ENCODE measurements at places on chromosomes 6 and 20. TPM values are rescaled to one million over a fixed set of nuclear protein-coding genes. Genes with fewer than 3 reads are reported as not detected.

CLPSL1 gene
- total RNA-seq: not detected

- DNase-seq: no peak
Measured at GRCh38 chr6:3650959-3651697, 100.4 kb downstream of the PXDC1 start.

- DNase-seq: no peak
Measured at GRCh38 chr6:82097676-82098075, 149.9 kb downstream of the IBTK start.

COL9A3 gene
- total RNA-seq: 0.98 TPM

- DNase-seq: peak; percentile 46
Measured at GRCh38 chr6:130968476-130968875, 94.6 kb downstream of the EPB41L2 start.

DNA sequence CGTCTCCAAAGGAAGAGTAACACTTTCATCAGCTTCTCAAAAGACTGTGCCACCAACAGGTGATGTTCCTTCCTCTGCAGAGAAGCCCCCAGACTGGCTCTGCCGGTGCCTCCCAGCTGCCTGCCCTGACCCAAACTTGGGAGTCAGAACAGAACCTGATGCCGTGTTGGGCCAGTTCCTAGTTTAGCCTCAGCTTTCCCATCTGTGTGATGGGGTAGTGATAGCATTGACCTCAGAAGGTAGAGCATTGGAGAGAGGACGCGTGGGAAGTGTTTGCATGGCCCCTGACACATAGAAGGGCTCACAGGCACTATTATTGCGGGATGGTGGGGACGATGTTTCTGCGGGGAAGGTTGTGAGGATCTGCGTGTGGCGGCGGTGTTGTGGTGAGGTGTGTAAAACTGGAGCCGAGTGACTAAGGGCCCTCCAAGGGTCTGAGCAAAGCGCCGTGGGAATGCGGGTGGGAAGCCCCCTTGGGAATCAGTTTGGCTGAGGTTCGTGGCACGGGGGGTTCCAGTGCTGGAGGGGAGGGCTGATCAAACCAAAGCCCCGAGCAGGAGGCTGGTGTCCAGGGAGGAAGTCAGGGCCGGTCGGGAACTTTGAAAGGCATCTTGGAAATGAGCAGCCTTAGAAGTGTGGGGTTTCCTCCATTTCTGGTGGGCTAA, 1.7 kb downstream of the NTSR1 start:
- DNase-seq: no peak

DNA sequence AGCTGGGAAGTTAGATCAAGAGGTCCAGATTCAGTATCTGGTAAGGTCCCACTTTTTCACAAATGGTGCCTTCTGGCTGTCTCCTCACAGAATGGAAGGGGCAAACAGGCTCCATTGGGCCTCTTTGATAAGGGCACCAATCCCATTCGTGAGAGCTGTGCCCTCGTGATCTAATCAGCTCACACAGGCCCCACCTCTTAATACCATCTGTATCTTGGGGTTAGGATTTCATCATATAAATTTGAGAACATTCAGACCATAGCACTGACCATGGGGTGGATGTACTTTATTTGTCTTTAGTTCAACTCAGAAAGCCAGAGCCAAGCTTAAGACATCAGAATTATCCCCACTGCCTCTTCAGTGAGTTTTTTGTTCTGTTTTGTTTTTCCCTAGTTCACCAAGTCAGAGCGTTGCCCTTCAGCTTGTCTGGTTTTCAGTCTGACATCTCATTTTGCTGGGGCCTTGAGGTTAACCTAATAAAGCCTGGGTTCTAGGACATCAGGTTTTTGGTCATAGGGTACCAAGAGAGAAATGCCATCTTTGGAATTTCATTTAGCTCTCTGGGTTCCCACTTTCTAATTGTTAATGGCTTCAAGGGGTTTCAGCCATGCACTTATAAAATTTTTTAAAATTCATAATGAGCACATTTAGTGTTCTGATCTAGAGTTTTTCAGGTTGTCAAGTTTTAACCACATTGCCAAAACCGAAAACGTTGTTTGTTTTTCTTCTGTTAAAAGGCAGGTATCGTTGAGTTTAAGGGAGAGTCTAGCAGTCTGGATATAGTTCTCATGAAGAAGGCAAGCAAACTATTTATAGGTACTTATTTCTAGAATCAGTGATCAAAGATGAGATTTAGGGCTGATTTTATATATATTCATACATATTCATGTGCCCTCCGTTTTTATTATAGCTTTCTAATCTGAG, 19.0 kb downstream of the SENP6 start:
- DNase-seq: peak; percentile 66

ASIP gene
- total RNA-seq: not detected

- DNase-seq: peak; percentile 37
Measured at GRCh38 chr20:62824476-62825332, 7.9 kb downstream of the COL9A3 start.

- DNase-seq: no peak
Measured at GRCh38 chr6:72374857-72375256, 247.0 kb upstream of the KCNQ5 start.
